ENCODE measurements at places on chromosomes 2 and 18. TPM values are rescaled to one million over a fixed set of nuclear protein-coding genes. Genes with fewer than 3 reads are reported as not detected.

HOXD4 gene
- not detected for total RNA-seq

CRYBA2 gene
- not detected for total RNA-seq

CENPA gene
- total RNA-seq, result 43.6 TPM

MTIF2 gene
- total RNA-seq, result 44.6 TPM

MZT2B gene
- total RNA-seq, result 357 TPM

REG1B gene
- not detected for total RNA-seq

IL36B gene
- total RNA-seq, result not detected

NIFK gene
- 75.9 TPM for total RNA-seq

CNRIP1 gene
- not detected for total RNA-seq

ANKRD30B gene
- total RNA-seq, result not detected

SP5 gene
- 7.3 TPM for total RNA-seq

SERPINB4 gene
- not detected for total RNA-seq

ZSCAN30 gene
- total RNA-seq, result 16.9 TPM

RAPGEF4 gene
- total RNA-seq, result not detected

FBXO36 gene
- 3.6 TPM for total RNA-seq

CCBE1 gene
- total RNA-seq, result 5.8 TPM

FOXI3 gene
- total RNA-seq, result not detected

GPR17 gene
- not detected for total RNA-seq

CNDP1 gene
- not detected for total RNA-seq

Data from PC-9 (cell line).